Natural killer cell treated with Interleukin-12 subunit alpha and Interleukin-12 subunit beta and Interleukin-15 and Interleukin-18, amount 100 ng/mL, for 72 hours (primary cell): ENCODE measurements at places on chromosomes 3 and 15. TPM values are rescaled to one million over a fixed set of nuclear protein-coding genes. Genes with fewer than 3 reads are reported as not detected.

DNA sequence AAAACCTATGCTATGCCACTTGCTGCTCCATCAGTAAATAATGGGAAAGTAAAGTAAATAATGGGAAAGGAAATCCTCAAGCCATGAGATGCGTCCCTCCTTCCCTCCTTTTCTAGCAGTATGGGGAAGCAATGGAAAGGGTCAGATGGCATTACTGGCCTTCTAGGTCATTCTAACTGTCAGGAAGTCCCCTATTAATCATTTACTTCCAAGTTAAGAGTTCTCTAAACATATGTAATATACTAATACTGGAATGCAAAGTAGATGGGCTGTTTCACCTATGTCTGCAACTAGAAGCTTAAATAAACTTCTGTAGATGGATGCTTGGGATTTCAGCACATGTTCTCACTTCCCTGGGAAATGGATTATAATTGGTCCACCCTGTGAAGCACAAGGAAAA lies 55.9 kb downstream of the MDFIC2 start:
- no peak for DNase-seq

- DNase-seq: no peak
These were observed 86.4 kb downstream of the LPP start for GRCh38 chr3:188240189-188240981.

GRCh38 chr15:29618586-29618985 lies 203.7 kb downstream of the TJP1 start:
- no peak for DNase-seq

MYL3 gene
- not detected for total RNA-seq

DNA sequence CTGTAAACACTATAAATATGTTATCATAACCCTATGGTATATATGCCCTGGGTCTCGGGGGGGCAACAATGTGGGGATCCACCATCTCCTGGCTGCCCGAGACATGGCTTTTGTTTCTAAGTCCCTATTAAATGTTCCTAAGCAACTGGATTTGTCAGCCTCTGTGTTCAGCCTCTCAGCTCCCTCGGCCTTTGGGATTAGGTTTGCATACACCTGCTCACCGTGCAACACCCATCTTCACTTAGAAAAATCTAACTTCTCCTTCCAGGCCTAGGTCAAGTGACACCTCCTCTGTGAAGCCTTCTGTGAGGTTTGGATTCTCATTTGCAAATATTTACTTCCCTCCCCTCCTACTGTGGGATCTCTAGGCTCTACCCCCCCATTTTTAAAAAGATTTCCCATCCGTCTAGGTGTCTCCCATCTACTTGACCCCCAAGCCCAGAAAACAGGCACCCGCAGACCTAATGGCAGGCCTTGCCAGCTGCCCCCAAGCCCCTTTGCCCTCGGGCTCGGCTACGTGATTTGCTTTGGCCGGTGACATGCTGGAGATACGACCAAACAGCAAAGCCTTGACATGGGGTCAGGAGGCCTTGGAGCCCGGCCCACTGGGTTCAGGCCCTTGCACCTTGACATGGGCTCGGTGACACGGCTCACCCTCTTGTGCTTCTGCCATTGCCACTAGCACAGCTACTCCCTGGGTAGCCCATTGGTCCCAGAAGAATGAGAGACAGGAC lies 66.0 kb upstream of the BLM start:
- no peak for DNase-seq

DNA sequence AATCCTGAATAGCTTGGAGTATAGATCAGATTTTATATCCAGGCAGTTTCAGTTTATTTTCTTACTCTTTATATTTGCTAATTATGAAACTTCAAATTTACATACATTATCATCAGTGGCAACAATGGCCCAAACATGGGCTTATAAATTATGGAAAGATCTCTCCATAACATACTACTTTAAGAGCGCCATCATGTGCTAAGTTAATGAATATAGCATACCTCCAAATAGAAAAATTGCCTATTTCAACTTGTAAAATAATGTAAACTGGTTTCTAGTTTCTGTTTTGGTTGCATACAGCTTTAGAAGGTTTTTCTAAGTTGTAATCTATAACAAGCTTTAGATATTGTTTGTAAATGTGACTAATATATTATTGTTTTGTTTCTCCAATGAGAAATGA lies 531.3 kb upstream of the UBE2E2 start:
- DNase-seq: no peak

KNG1 gene
- not detected for total RNA-seq

- DNase-seq: no peak
These were observed 99.7 kb downstream of the CEMIP start for GRCh38 chr15:80878867-80879250.

DNA sequence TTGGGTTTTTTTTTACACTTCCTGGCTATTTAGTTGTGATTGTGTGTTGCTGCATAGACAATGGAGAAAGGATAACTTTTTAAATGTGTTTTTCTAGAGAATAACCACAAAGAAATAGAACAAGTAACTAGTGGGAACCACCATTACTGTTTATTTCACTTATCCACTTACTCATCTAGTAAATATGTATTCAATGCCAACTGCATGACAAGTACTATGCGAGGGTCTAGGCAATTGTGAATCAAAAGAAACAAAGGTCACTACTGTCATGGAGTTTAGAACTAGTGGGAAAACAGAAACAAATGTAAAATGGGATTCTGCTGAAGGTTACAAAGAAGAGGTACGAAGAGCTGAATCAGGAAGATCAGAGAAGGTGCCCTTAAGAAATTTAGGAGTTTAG lies 600.9 kb upstream of the ROBO2 start:
- no peak for DNase-seq

DNA sequence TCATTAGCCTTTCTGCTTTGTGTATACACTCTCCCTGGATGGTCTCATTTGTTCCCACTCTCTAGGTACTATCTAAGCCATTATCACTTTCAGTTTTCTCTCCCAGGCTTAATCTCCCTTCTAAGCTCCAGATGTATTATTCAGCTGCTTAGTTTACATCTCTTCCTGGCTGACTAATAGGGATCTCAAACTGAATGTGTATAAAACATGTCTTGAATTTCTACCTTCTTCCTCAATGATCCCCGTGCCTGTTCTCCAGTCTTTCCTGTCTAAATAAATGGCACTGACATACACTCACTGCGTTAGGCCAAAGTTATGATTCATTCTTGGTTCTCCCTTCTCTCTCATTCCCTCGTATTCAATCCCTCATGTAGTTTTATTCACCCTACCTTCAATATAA lies 127.3 kb downstream of the NR2F2 start:
- DNase-seq: no peak

- DNase-seq: peak; percentile 95
These were observed 5.2 kb downstream of the LINS1 start for GRCh38 chr15:100596792-100597191.

DNA sequence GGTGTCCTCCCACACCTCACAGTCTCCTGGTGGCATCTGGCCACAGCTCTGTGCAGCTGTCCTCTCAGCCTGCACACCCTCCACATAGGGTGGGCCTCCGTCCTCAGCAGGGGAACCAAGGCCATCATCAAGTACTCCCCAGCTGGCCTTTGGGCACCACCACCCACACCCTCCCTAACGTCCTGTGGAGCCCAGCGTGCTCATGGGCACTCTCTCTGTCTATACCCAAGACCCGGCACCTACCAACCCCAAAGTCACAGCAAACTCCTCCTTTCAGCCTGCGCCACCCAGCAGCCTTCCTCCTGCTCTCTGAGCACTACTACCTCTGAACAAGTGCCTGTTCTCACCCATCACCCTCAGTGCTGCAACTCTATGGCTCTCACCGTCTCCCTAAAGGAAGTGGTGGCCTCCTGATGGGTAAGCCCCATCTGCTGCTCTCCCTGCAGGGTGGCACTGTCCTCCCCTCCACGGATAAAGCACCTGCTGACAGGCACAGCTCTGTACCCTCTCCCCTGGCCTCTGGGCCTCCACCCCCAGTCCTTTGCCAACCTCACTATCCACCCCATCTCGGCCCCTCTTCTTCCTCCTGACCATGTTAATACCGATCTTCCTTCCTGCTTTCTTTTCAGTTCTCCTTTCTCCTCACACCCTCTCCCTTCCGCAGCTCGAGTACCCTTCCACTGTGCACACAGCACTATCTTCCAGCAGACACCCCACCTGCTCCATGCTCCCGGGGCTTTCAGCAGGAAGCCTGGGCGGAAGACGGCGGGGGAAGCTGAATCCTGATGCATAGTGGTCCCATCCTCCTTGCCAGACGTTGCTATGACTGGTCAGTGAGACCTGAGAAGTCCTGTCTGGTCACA lies 31.5 kb downstream of the SLC41A3 start:
- DNase-seq: no peak

DNA sequence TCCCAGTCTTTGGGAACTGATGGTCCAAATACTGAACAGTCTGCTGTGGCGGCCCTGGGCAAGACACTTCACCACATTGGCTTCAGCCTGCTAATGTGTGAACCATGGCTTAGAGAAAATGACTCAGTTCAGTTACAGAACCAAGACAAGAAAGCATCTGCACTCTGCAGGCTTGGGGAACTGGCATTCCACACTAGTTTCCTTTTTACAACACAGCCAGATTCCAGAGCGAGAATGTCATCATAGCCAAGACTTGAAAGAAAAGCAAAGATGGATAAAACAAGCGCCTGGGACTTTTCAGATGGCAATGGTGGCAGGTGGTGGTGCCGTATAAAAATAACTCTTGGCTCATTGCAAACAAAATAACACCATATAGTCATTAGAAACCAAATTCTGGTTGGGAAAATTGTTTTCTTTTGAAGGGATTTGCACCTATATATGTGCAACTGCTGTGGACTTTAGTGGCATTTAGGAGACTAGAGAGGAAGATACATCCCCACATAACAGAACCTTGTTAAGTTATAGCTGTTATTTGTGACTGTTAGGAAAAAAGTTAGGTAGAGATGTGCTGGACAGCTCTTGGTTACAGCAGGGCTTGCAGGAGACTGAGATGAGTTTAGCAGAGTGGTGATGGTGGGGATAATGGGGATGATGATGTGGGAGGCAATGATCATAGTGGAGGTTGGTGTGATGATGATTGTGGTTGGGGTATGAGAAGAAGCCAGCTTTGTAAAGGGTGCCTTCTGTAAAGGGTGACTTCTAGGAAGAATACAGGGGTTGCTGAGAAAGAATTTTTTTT lies 273.6 kb downstream of the THRB start:
- no peak for DNase-seq

DNA sequence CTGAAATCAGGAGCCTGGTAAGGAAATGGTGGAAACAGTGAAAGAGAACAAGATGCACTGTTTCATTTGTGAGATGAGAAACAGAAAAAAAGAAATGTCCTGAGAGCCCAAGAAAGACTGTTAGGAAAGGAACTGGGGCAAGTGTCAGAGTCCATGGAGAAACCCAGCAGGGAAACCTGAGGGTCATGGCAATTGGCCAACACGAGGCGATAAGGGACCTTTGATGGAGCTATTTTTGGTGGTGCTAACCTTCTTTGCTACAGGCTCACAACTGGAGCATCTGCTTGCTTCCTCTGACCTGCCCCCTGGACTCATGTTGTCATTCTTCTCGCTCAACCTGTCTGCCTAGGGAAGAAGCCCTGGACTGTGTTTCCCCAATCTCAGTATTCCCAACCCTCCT lies 4.2 kb upstream of the TMEM41A start:
- DNase-seq: no peak

DNA sequence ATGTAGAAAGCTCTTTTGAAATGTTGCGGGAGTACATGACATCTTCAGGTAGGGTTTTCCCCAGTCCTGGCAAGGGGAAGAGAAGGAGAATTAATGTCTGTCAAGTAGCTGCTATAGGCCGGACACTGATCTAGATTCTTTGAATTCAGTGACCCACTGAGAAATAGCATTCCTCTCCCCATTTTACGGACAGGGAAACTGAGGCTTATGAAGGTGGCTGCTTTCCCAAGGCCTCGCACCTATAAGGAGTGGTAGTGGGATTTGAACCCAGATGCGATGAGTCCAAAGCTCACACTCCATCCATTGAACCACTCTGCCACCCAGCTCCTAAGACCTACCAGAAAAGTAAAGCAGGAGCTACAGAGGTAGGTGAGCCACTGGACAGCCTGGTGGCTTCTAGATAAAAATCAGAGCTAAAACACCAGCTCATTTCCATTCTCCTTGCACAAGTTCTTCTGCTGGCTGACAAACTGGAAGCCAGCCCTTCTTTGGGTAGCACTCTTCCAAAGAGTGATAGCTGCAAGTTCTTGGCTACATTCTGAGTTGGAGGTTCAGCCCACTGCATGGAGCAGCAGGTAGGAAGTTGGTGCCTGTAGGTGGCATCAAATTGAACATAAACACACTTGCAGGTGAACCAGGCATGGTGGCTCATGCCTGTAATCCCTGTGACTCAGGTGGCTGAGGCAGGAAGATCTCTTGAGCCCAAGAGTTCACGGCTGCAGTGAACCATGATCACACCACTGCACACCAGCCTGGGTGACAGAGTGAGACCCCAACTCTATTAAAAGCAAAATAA lies 22.0 kb downstream of the ZNF710 start:
- DNase-seq: no peak

DNA sequence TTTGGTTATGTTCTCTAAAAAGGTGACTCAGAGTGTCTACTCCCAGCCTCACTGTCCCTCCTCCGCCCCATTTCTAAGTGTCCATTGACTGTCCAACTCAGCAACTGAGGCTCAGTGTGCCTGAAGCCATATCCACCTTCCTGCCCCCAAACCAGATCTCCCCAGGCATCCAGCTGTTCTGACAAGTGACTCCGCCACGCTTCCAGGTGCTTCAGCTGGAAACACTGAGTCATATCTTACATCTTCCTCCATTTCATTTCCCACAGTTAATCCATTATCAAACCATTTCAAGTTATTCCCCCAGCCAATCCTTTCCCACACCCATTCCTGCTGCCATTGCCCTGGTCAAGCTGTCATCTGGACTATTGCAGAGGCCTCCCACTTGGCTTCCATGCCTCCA lies 17.1 kb downstream of the MAGEF1 start:
- no peak for DNase-seq

- no peak for DNase-seq
These were observed 89.0 kb downstream of the GHSR start for GRCh38 chr3:172359231-172359630.

LEKR1 gene
- total RNA-seq: 1.3 TPM

WDR93 gene
- not detected for total RNA-seq

- no peak for DNase-seq
These were observed 462.4 kb upstream of the THBS1 start for GRCh38 chr15:39118510-39118909.

GRCh38 chr3:26256224-26256623 lies 366.3 kb upstream of the LRRC3B start:
- DNase-seq: no peak

- no peak for DNase-seq
These were observed 39.0 kb upstream of the UBE3A start for GRCh38 chr15:25477816-25478215.

GRCh38 chr3:18499301-18499700 lies 74.2 kb upstream of the SATB1 start:
- DNase-seq: no peak

LRRIQ4 gene
- not detected for total RNA-seq

GRCh38 chr3:101780661-101781060 lies 1.6 kb downstream of the NXPE3 start:
- DNase-seq: no peak

DNA sequence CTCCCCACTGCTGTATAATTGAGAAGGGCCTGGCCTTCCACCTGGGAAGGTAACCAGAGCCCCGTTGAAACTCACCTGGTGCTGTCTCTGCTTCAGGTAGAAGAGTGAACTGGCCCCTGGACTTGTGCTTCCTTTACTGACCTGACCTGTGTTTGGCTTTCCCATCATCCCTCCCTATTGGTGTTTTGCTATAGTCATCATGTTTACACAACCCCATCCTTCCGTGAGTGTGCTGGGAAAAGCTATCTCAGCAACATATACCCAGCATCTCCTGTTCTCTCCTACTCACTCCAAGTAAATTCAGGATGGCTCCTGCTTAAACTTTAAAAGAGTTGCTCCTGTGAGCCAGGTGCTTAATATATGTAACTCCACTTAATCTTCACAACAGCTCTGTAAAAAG lies 77.2 kb upstream of the TSC22D2 start:
- no peak for DNase-seq
